ENCODE measurements at places on chromosomes 11 and 22.
A peak's percentile ranks its signal among the peaks of the same experiment; 100 is the strongest.

GRCh38 chr22:23403152-23403719, 176.9 kb downstream of the IGLL1 start:
- no peak for DNase-seq

- no peak for DNase-seq
Observed at GRCh38 chr11:69557266-69557665, 75.8 kb downstream of the LINC01488 start.

GRCh38 chr11:127844876-127845275, 742.5 kb downstream of the ETS1 start:
- DNase-seq: no peak

GRCh38 chr11:77619576-77620198, 17.9 kb downstream of the CLNS1A start:
- no peak for DNase-seq

DNA sequence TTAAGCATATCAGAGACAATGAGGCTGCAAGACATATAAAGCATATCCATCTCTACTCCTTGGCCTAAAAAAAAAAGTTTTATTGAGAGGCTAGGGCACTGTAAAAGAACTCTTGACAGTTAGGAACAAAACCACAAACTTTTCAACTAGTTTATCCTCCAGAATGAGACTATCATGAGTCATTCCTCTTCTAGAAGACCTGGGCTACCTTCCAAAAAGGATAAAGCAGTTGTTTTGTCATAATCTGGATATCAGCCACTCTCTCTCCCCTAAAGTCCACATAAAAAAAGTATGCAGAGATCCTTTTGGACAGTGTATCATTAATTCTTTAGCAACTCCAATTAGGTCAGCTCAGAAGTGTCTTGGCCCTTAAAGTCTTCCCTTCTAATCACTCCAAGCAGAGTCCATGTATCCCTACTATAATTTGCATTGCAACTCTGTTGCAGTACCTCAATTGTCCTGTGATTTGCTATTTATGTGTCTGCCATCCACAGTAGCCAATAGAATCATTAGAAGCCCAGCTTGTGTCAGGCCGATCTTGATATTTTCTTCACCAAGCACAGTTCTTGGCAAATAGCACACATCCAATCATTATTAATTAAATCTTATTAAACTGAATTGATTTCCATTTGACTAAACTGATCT, 10.4 kb downstream of the OR51T1 start:
- no peak for DNase-seq

GRCh38 chr11:10695833-10696232, 2.3 kb upstream of the IRAG1 start:
- DNase-seq: no peak

DNA sequence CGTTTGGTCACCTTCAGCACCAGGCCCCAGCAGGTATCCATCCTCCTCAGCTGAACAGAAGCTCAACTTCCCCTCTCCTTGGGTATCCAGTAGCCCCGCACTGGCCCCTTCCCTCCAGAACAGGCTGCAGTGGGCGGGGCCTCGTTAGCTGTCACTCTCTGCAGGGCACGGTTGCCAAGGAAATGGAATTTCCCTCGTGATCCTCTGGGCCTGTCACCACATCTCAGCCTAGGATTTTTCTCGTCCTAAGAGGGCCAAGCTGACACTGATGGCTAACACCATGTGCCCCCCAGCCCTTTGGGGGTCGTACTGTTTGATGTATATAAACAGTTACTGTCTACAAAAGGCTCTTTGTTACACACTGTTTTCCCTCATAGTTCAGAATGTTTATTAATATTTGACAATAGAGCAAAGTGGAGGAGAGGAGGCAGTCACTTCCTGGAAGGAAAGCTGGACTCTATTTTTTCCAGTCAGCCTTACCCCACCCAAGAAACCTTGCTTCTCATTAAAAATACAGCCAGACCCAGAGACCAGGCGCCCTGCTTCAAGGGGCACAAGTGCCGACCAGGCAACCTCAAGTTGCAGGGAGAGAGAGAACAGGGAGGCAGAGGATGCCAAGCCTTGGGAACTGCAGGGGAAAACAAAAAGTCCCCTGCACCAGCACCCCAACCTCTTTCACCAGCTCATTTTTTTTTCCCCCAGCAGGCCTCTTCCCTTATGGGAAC, 44.5 kb downstream of the FEZ1 start:
- no peak for DNase-seq

- DNase-seq: no peak
Observed at GRCh38 chr11:106840947-106841346, 177.3 kb downstream of the GUCY1A2 start.

GRCh38 chr11:5242933-5243815, 6.5 kb downstream of the HBG1 start:
- no peak for DNase-seq

DNA sequence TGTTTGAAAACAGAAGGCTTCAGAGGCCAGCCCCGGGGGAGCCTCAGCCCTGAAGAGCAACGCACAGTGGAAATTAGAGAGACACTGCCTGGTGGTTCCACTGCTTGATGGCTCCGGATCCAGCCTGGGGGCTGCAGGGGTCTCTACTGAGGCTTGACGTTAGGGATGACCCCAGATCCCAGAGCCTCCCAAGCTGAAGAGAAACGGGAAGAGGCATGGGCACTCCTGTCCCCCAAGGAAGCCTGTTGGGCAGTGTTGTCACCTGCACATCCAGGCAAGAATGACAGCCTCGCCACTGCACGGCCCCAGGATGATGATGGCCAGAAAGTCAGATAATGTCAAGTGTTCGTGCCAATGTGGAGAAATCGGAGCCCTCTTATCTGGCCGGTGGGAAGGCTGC, 56.8 kb upstream of the FGF3 start:
- DNase-seq: no peak

DNA sequence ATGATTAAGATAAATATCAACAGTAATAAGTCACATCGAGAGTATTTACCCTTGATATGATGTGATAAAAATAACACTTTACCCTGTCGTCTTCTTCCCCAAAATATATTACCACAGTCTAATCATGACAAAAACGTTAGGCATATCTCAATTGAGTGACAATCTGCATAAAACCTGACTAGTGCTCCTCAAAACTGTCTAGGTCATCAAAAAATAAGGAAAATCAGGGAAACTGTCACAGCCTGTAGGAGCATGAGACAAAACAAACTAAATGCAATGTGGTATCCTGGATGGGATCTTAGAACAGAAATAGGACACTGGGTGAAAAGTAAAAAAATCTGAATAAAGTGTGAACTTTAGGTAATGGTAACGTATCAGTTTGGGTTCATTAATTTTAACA, 19.4 kb upstream of the ANO5 start:
- DNase-seq: no peak

DNA sequence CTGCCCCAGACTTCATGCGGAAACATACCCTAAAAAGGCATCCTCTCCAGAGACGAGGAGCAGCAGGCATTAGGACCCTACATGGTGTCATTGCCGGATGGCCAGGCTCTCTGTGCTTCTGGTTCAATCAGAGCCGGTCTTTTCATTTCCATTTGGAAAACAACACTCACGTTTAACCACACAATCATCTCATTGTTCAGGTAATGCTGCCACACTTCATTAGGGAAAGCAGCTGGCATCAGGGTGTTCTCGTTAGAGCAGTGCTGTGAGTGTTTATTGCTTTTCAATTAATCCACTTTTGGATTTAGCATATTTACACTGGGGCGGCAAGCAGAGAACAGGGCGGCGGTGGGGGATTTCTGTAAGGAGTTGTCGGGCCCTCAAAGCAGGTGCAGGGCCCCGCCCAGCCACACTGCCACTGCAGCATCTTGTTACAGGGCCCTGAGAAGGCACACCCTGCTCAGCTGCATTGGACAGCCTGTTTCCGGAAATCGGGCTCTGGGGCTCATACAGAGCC, 338.6 kb downstream of the SHANK2 start:
- DNase-seq: no peak

DNA sequence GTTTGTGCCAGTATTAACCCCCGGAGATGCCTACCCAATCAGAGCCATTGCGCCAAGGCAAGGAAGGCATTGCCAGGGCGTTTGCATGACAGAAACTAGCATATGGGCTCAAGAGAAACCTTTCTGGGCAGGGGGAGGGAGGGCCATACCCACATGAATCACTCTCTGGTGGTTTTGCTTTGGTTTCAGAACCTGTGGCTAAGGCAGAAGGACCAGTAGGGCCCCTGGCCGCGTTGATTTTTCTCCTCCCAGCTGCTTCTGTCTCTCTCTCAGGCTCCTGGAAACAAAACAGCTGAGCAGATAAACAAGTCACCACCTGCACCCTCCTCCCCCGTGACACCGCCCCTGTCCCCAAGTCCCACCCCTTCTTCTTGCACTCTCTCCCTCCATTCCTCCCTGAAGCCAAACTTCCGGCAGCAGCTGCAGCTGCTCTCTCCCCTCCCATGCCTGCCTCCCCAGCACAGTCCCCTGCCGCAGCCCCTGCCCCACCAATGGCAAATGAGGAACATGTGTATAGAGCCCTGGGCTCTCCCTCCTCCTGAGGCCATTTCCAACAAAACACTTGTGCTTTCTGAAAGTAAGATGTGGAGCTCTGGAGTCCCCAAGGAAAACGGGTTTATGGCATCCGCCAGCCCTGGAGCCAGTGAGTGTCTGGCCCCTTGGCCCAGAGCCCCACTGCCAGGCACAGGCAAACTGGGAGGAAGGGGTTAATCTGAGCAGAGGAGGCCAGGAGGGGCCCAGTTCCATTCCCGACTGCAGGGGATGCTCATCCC, 39.0 kb upstream of the ADA2 start:
- DNase-seq: peak; percentile 43

GRCh38 chr22:19760058-19760950, at the start of gene TBX1:
Gene TBX1, plus strand, starts transcription at chr22:19760778. Its CDS starts 66 bp downstream, at chr22:19760844.
- no peak for DNase-seq

DNA sequence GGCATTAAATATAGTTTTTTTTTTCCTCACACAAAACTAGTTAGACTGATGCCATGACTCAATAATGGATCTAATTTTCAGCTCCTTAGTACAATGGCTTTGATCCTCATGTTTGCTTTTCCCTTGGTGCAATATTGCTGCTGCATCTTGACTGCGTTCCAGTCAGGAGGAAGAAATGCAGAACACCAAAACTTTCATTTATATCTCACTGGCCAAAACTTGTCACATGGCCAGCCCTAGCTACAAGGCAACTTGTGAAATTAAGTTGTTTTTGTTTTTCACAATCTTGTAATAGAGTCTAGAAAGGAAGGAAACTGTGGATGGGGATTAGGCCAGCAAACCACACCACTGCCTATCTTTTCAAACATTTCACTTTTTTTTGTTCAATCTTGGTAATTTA, 36.7 kb downstream of the SMC1B start:
- DNase-seq: no peak

DNA sequence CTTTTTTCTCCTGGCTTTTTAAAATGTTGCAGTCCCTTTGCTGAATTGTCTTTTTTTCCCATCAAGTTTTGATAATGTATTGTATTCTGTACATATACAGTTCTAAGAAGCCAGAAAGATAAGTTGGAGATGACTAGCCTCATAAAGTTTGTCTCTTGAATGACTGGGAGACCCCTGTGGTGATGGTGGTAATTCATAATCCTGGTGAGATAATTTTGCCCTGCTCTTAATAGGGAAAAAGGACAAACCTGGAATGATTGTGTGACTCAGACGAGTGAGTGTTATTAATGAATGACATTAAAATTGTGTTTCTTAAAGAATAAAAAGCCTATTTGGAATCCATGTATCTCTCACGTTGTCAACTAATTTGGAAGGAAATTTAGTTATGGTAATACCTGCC, 1.2 kb downstream of the HIKESHI start:
- no peak for DNase-seq

DNA sequence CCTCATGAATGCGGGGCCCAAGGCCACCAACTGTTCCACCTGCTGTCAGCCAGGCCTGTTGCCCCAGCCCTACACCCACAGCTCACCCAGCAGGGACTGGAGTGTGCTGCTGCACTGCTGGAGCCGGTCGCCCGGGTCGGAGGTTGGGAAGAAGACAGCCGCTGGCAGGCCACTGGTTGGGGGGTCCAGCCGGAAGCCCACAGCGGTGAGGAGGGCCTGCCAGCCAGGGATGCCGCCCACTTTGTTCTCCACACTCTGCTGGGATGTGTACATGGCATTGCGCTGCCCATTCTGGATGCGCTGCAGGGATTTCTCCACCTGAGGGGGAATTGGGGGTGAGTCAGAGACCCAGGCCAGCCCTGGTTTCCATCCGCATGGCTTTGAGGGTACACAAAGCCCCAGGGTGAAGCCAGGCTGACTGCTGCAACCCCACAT, 74.2 kb upstream of the PITPNB start:
- no peak for DNase-seq

GRCh38 chr22:41770715-41771468, 29.6 kb upstream of the CCDC134 start:
- no peak for DNase-seq

DNA sequence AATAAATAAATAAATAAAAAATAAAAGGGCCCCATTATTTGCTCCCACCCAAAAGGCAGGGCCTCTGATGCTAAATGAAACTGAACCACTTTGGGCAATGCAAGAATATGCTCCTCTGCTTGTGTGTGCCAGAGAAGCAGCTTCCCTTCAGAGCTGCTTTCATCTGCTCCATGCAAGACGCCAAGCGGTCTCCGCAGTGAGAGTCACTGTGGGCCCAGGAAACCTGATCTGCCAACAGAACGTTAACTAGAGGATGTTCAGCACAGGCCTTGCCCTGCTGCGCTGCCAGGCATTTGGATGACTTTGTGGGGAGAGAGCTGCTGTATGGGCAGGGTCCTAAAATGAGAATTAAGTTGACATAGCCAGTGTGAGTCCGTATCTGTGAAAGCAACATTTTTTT, 43.7 kb upstream of the APOA1 start:
- DNase-seq: no peak

DNA sequence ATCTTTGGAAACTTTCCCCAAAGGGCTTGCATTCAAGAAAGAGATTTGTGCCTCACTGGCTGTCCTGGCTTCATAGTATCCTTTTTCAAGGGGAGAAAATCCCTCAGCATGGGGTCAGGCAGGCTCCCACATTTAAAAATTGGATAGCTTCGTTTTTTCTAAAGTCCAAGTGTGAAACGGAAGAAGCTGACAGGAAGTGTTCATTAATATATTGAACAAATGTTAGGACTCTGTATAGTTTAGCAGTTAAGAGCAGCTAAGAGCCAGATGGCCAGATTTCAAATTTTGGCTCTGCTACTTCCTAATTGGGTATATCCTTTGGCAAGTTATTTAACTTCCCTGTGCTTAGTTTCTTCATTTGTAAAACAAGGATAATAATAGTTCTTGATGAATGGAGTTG, 354.9 kb upstream of the FAT3 start:
- no peak for DNase-seq

DNA sequence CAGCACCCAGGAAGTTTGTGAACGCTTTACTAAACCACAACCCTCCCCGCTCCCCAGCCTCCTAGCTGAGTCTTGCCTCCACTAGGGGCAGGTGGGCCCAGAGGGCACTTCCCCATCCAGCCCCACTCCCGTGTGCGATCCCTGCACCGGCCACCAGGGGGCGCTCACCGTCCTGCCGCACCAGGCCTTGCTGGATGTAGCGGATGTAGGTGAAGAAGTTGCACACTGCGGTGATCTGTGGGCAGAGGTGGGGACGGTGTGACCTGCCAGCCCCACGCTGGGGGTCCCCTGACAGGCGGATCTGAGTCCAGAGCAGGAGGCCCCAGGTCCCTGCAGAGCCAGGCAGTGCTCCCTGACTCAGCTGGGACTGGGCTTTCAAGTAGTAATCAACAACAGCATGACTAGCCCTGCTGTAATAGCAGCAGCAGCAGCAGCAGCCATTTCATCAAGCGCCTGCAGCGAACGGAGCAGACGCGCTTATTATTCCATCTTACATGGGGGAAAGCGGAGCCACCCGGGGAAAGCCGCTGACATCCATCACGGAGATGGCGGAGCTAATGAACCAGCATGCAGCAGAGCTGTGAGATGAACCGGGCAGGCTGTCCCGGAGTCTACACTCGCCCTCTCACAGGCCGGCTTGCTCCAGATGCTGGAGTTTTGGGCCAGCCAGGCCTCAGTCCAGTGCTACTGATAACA, 7.9 kb upstream of the FADS3 start:
- peak; percentile 92 for DNase-seq
